GM12891 (cell line): ENCODE measurements at places on chromosomes 4 and X.

GRCh38 chrX:23841847-23842522 lies 59.0 kb downstream of the SAT1 start:
- no peak for DNase-seq

- no peak for DNase-seq
Measured at GRCh38 chrX:110698696-110699095, 96.9 kb downstream of the CHRDL1 start.

DNA sequence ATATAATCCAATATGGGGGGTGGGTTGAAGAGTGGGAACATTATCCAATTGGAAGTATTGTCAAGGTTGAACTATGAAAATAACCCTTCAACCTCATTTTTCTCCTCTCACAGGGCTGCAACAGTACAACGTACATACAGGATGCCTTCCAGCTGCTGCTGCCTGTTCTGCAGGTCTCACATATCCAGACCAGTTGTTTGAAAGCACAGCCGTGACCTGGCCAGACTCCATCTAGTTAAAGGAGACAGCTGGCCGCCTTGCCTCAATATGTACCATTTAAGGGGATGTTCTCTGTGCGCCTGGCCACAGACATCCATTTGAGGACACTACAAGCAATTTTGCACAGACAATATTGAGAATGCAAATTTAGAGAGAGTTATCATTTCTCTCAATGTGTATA lies 75.7 kb downstream of the FAM114A1 start:
- DNase-seq = no peak

DNA sequence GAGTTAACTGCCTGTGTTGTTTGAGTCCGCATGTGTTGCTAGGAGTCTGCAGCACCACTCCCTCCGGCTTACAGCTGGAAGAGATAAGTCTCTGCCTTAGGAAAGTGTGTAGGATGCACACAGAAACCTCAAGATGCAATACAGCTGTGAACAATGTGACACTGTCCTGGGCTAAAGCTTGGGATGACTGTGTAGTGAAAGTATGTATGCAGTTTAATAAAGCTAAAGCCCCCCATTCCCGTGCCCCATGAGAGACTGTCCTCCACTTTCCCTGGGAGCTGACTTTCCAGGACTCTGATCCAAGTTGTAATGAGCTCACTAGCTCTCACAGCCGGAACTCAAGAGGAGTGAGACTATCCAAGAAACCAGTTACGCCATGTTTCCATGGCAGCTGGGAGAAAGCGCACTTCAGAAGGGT lies 156.6 kb upstream of the FTHL17 start:
- no peak for DNase-seq

GRCh38 chr4:165454426-165454825 lies 75.6 kb downstream of the CPE start:
- DNase-seq = no peak

- no peak for DNase-seq
Measured at GRCh38 chr4:108135549-108136209, 33.1 kb downstream of the LEF1 start.

DNA sequence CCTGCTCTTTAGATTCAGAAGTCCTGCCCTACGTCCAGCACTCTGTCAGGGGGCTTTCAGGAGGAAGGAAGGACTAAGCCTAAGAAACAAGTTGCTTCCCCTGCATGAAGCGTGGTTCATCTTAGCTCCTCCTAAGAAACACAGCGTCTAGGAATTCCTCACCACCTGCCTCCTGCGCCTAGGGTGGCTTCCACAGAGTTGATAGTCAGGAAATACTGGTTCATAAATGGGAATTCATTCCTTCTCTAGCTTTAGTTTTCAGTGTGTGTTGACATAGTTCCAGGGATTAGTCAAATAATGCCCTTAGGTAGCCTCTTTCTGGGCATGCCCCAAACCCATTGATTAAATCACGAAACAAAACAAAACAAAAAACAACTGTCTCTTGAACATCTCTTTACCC lies 1.7 kb upstream of the MXRA5 start:
- no peak for DNase-seq

DNA sequence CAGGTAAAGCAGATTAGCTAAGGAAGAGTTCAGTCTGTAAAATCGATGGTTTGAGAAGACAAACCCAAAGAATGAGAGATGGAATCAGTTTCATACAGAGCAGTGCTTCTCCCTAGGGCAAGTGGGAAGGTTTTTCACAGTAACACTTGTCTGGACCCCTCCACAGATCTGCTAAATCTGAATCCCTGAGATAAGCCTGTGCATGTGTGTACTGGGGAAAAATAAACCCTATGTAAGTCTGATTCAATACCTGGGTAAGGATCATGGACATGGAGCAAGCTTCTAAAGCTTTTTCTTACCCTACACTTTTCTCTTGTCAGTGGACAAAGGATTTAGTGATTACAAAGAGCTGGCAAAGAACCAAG lies 13.6 kb downstream of the ELOVL6 start:
- DNase-seq = no peak

DNA sequence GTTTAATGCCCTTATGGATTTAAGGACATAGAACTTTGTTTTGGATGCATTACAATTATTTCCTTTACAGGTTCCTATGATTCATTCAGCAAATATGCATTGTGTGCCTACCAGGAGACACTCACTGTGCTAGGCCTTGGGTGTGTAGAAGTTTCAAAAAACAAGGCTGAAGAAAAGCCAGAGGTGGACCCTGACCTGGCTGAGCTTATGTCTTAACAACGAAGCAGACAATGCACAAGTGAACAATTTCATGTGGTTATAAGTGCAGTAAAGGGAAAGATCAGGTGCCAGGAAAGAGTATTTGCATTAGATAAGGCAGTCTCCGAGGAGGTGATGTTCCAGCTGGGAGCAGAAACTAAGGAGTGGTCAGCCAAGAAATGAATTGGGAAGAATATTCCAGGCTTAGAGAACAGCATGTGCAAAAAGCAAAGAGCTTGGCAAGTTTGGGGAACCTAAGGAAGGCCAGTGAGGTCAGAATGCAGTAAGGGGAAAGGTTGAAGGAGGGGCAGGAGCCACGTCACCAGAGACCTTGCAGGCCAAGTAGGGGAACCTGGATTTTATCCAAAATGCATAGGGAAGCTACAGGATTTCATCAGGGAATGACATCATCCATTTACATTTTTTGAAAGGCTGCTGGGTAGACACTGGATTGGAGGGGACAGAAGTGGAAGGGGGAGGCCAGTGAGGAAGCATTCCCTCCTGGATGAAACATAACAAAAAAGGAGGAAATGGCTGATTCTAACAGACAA lies 193.6 kb downstream of the SOWAHB start:
- DNase-seq = no peak
